ENCODE measurements at places on chromosomes 12 and 14. TPM values are rescaled to one million over a fixed set of nuclear protein-coding genes. Genes with fewer than 3 reads are reported as not detected.

MSRB3 gene
- total RNA-seq = 16.6 TPM

TAS2R7 gene
- not detected for total RNA-seq

PA2G4 gene
- total RNA-seq = 118 TPM

RASSF9 gene
- total RNA-seq = 1.8 TPM

ABCD2 gene
- 0.05 TPM for total RNA-seq

CTDSP2 gene
- total RNA-seq = 164 TPM

KRT6C gene
- total RNA-seq = 1.0 TPM

RNFT2 gene
- total RNA-seq = 0.68 TPM

KRT83 gene
- not detected for total RNA-seq

PTPN6 gene
- total RNA-seq = 44.5 TPM

SSPN gene
- total RNA-seq = 9.2 TPM

POP5 gene
- 26.9 TPM for total RNA-seq

SPTB gene
- total RNA-seq = 1.3 TPM

ADAM21 gene
- not detected for total RNA-seq
